ENCODE measurements at places on chromosomes 16 and 17. TPM values are rescaled to one million over a fixed set of nuclear protein-coding genes. Genes with fewer than 3 reads are reported as not detected.

DNA sequence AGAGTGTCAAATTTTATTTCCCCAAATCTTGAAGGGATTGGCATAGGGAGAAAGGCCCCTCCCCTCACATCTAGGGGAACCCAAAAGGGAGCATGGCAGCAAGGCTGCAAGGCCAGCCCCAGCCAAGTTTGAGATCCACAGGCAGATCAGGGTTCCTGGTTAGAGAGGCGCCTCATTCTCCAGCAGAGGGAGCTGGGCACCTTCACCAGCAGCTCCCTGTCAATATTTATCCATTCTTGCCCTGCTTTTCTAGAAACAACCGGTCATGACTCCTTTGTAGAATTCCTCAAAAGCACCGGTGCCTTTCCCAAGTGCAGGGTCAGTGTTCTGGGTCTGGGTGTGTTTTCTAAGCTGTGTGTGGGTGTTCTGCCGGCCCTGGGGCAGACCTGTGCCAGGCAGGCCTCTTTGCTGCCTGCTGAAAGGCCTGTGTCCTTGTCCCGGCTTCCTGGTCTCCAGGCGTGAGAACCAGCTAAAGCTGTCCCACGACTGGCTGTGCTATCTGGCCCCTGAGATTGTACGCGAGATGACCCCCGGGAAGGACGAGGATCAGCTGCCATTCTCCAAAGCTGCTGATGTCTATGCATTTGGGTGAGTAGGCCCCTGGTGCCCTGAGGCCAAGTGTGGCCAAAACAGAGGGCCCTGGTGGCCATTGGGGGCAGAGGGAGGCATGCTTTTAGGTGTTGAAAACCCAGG, 21.2 kb upstream of the LGALS9 start:
- no peak for DNase-seq
- no peak overlapping the region for H3K4me3 ChIP-seq
- peaks cover 2% of the 10 kb centered on the region for H3K4me1 ChIP-seq

GRCh38 chr17:76265624-76266243, 586 bp downstream of the UBALD2 start:
- H3K27ac ChIP-seq: no peak overlapping the region
- DNase-seq: peak; percentile 41
- H3K36me3 ChIP-seq: peaks cover 4% of the 10 kb centered on the region
- H3K4me3 ChIP-seq: peak overlapping the region; percentile 82
- peaks cover 44% of the 10 kb centered on the region for H3K4me1 ChIP-seq

- no peak for DNase-seq
- H3K27me3 ChIP-seq: no peaks in the 10 kb centered on the region
- H3K4me1 ChIP-seq: peaks cover 19% of the 10 kb centered on the region
- no peak overlapping the region for H3K4me3 ChIP-seq
- no peaks in the 10 kb centered on the region for H3K36me3 ChIP-seq
Measured at GRCh38 chr17:17675925-17676534, 5.2 kb upstream of the RAI1 start.

DNA sequence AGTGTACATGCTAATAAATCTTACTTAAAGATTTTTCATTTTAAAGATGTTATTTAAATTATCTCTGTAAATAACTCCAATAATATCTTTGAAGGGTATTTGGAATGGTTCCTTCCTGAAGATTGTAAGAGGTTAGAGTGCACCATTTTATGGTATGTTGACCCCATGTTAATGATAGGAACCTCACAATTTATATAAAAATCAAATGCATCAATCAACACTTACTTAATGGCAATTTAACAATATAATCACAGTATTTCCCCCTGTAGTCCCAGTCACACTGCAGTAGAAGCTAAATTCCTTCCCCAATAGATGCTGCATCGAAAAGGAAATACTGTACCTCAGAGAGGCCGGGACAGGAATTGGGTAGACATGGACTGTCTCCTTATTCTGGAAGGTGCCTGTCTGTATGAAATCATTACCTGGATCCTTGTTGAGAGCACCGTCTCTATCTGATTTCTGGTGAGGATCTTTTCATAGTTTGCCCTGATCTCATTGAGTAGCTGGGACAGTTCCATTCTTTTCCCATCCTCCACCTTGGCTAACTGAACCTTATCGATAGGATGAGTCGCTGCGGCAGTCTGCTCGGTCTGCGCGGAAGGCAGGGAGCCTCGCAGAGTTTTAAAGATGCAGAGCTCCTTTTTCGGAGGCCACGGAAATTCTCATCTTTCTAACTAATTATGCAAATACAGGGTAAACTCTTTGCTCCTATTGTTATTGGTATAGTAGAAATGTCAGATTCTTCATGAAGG, at the start of gene KRT222:
Gene KRT222 (minus strand): TSS at position 596 of the 752 bp plus-strand sequence. CDS start 78 bp downstream, at position 518.
- H3K36me3 ChIP-seq: no peaks in the 10 kb centered on the region
- peaks cover 16% of the 10 kb centered on the region for H3K4me1 ChIP-seq
- peak within 1 kb of the TSS; percentile 65 for H3K4me3 ChIP-seq
- DNase-seq: no peak

- H3K27ac ChIP-seq: peak overlapping the region; percentile 26
- no peak overlapping the region for H3K4me3 ChIP-seq
- H3K4me1 ChIP-seq: peaks cover 11% of the 10 kb centered on the region
- H3K36me3 ChIP-seq: no peaks in the 10 kb centered on the region
Measured at GRCh38 chr16:79286646-79287423, 313.7 kb downstream of the MAF start.

DNA sequence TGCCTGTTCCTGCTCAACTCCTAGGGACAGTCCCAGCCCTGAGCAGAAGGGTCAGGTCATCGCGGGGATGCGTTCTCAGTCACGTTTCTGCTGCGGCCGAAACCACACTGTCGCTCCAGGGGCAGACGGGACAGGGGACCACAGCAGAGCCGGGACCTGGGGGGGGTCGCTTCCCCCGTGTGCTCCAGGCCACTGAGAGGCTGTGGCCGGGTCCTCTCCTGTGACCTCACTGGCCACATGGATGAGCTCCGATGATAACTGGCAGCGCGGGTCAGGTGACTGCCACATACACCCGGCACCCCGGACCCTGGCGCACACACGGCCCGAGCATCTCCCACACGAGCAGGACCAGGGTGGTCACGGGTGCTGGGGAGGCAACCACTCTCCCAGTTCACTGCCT, 12.8 kb downstream of the GNPTG start:
- peaks cover 1% of the 10 kb centered on the region for H3K36me3 ChIP-seq
- H3K4me3 ChIP-seq: no peak overlapping the region
- DNase-seq: no peak
- no peaks in the 10 kb centered on the region for H3K27me3 ChIP-seq
- no peak overlapping the region for H3K27ac ChIP-seq

DNA sequence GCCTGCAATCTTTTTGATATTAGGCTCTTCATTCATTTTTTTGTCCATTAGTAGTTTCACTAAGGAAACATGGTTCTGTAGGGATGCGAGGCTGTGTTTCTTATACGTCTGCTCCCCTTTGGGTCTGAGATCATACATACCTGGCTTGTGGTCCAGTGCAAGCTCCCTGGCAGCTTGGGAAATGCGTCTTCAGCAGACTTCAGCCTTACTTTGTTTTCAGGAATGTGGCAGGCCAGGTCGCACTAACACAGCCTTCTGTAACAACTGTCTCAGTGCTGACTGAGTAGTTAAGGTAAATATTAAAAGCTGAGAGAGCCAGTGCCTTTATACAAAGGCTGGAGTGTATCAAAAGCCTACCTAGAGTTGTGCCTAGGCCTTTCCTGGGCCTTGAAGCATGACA, 970.5 kb upstream of the EEF2KMT start:
- no peaks in the 10 kb centered on the region for H3K36me3 ChIP-seq
- no peak overlapping the region for H3K4me3 ChIP-seq
- DNase-seq: no peak
- peaks cover 13% of the 10 kb centered on the region for H3K4me1 ChIP-seq
- no peaks in the 10 kb centered on the region for H3K27me3 ChIP-seq
- H3K27ac ChIP-seq: no peak overlapping the region

GRCh38 chr16:66603537-66604375, 748 bp upstream of the CMTM3 start:
- peak overlapping the region; percentile 88 for H3K27ac ChIP-seq
- H3K27me3 ChIP-seq: no peaks in the 10 kb centered on the region
- H3K4me1 ChIP-seq: peaks cover 9% of the 10 kb centered on the region
- peak; percentile 57 for DNase-seq
- H3K4me3 ChIP-seq: peak overlapping the region; percentile 93

DNA sequence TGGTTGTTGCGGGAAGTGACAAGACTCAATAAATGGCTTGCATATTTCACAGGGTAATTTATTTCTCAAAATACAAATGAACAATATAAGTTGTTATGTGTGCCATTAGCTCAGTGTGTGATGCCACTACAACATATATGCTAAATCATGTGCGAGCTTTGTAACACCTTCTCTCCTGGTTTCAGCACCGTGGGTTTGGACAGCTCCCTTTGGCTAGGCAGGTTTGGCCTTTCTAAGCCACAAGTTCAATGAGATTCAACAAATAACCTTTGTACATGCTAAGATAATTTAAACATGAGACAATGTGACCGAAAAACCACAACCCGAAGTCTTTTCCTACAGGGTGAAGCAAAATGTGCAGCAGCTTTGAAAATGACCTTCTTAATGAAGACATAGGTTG, 563.9 kb downstream of the TMEM114 start:
- H3K4me3 ChIP-seq: no peak overlapping the region
- H3K4me1 ChIP-seq: no peaks in the 10 kb centered on the region
- peak; percentile 59 for DNase-seq
- no peak overlapping the region for H3K27ac ChIP-seq

DNA sequence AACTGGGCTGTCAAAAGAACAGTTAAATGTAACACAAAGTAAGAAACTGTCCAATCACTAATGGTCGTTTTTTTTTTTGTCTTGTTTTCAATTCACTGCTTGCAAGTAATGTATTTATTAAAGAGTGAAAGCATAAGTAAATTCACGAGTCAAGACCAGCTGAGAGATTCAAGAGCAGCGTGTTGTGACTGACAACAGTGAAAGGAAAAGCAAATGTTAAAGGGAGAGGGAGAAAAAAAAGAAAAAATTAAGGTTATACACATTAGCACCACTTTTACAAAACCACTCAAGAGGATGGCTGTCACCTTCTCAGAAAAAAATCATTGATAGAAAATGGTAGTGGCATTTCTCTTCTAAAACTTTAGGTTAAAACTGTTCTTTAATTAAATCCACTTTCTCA, 36.1 kb downstream of the GPATCH8 start:
- H3K27ac ChIP-seq: peak overlapping the region; percentile 94
- peaks cover 8% of the 10 kb centered on the region for H3K36me3 ChIP-seq
- H3K4me1 ChIP-seq: peaks cover 24% of the 10 kb centered on the region
- H3K27me3 ChIP-seq: no peaks in the 10 kb centered on the region
- H3K4me3 ChIP-seq: no peak overlapping the region
- no peak for DNase-seq

DNA sequence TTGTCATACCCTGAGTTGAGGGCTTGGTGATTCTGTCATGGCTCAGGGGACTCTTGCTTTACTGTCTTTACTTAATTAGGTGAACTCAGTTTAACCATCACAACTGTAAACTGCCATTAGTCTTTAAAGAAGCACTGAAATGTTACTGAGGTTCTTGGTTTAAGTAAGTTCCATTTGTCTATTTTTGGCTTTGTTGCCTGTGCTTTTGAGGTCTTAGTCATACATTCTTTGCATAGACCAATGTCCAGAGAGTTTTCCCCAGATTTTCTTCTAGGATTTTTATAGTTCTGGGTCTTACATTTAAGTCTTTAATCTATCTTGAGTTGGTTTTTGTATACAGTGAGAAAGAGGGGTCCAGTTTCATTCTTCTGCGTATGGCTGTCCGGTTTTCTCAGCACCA, 137.5 kb downstream of the SOCS1 start:
- no peak overlapping the region for H3K27ac ChIP-seq
- peaks cover 5% of the 10 kb centered on the region for H3K4me1 ChIP-seq
- peaks cover 7% of the 10 kb centered on the region for H3K36me3 ChIP-seq
- H3K4me3 ChIP-seq: no peak overlapping the region
- no peaks in the 10 kb centered on the region for H3K27me3 ChIP-seq
- no peak for DNase-seq

GRCh38 chr16:11484691-11485258, 101.9 kb downstream of the LITAF start:
- H3K4me1 ChIP-seq: no peaks in the 10 kb centered on the region
- H3K4me3 ChIP-seq: no peak overlapping the region
- no peak for DNase-seq

DNA sequence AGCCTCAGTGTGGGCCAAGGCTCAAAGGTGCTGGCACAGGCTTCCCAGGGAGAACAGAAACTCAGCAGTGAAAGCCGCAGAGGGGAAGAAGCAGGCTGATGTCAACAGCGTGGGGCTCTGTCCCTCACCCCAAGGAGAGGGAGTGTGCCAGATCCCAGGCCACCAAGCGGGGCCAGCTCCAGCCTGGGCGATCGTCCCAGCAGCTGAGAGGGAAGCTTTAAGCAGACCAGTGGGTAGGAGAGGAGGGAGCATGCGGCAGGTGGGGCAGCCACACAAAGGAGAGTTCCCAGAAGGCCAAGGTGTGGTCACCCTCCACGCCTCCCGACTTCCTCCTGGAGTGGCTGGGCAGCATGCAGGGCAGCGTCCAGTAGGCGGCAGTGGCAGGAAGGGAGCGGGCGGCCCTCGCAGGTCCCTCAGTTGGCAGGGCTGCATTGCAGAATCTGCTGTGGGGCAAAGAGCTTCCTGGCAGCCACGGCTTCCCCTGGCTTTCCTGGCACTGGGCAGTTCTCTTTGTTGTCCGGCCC, 6.0 kb downstream of the SYNGR2 start:
- H3K27ac ChIP-seq: no peak overlapping the region
- DNase-seq: no peak
- no peaks in the 10 kb centered on the region for H3K4me1 ChIP-seq
- peaks cover 5% of the 10 kb centered on the region for H3K36me3 ChIP-seq

ANKRD40CL gene
- total RNA-seq: not detected

SPN gene
- total RNA-seq: 0.19 TPM

SP6 gene
- total RNA-seq: 0.74 TPM

LHX1 gene
- total RNA-seq: 1.8 TPM
